ENCODE measurements at places on chromosomes 5 and 9. TPM values are rescaled to one million over a fixed set of nuclear protein-coding genes. Genes with fewer than 3 reads are reported as not detected.

ZNF483 gene
- 1.2 TPM for total RNA-seq

NRG2 gene
- 0.56 TPM for total RNA-seq

PCDHA13 gene
- total RNA-seq, result under 0.01 TPM

FBXW2 gene
- total RNA-seq, result 37.6 TPM

MYOT gene
- not detected for total RNA-seq

TAF11L2 gene
- total RNA-seq, result not detected

C5orf52 gene
- not detected for total RNA-seq

DMRTA1 gene
- total RNA-seq, result under 0.01 TPM

UGT3A2 gene
- total RNA-seq, result not detected

GARIN3 gene
- not detected for total RNA-seq
